Amniotic epithelial cell (primary cell): ENCODE measurements at places on chromosomes 11 and 22.

GRCh38 chr22:33050614-33051182, 7.5 kb downstream of the SYN3 start:
- no peak for DNase-seq

DNA sequence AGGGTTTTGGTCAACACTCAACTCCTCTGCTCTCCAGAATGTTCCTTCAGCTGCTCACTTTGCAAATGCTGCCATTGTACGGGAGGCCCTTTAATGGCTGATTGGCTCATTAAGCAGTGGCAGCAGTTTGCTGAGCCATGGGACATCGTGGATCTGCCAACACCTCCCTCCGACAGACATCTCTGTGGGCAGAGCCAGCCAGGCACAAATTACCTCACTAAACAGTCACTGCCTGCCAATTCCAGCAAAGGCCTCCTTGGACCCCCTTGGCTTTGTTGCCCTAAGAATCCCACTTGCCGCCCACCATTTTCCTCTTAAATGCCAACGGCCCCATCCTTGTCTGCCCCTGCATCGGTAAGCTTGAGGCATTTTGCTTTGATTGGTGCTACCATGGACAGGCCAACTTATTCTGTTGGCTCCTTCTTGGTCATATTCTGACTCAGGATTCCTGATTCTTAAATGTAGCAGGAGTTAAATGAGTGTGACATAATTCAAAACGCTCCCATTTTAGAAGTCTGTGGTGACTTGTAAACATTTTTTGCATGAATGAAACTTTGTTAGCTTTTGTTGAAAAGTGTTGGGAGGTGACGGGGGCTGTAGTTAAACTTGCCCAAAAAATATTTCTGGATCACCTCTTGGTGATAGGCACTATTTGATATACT, 57.5 kb upstream of the LMO2 start:
- no peak for DNase-seq

DNA sequence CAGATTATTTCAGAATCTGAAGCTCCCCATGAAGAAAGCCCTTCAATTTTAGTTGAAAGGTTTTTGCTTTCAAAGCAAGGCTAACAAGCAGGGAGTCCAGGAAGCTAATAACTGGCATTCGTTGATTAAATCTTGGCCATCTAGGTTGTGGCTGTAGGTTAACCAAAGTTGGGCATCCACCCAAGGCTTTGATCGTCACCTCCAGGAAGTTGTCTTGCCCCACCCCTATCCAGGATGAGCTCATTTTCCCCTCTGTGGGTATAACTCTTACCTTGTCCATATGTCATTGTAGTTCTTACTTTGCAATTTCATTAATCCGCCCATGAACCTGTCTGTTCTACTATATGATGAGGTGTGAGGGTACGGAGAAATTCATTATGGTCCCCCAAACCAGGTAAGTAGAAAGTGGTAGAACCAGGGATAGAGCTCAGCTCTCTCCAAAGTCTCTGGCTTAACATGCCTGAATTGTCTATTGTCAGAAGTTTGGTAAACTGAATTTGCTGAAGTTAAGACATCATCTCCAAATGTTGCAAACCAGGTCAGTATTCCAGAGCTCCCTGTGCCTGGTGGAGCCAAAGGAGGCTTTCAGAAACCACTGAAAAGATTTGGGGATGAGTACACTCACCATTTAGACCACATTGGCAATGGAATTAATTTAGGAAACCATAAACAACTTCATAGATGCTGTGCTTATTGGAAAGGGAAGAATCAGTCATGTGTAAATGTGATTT, 97.1 kb downstream of the CD44 start:
- DNase-seq: no peak

- DNase-seq: no peak
These were observed 97.9 kb downstream of the PGR start for GRCh38 chr11:101031713-101032112.

DNA sequence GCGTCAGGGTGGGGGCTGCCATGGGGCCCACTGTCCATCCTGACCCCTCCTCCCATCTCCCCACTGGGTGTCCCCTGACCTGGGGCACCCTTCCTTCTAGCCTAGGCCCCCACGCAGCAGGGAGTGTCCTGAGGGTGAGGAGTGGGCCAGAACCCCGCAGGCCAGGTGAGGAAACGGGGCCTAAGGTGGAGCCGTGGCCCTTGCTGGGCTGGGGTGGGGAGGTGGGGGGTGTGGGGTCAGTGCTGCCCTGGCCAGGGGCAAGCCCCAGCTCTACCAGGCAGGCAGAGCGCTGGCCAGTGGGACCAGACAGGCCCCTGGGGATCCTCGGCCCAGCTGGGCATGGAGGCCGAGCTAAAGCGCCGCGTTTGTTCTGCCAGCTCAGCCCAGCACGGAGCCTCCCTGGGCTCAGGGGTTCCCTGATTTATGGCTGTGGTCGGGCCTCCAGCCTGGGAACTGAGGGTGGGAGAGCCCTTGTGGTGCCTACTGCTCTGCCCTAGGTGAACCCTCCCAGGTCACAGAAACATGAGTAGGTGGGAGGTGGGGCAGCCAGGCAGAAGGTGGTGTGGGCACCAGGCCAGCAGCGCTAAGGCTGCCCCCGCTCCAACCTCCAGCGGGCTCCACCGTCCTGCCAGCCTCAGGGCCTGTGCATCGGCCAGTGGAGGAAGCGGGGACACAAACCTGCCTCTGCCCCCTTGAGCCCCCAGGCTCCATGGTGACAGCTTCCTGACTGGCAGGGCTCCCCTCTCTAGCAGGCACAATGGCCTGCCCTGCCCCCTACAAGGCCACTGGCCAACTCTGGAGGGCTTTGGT, 22.4 kb downstream of the TRMU start:
- peak; percentile 7 for DNase-seq

DNA sequence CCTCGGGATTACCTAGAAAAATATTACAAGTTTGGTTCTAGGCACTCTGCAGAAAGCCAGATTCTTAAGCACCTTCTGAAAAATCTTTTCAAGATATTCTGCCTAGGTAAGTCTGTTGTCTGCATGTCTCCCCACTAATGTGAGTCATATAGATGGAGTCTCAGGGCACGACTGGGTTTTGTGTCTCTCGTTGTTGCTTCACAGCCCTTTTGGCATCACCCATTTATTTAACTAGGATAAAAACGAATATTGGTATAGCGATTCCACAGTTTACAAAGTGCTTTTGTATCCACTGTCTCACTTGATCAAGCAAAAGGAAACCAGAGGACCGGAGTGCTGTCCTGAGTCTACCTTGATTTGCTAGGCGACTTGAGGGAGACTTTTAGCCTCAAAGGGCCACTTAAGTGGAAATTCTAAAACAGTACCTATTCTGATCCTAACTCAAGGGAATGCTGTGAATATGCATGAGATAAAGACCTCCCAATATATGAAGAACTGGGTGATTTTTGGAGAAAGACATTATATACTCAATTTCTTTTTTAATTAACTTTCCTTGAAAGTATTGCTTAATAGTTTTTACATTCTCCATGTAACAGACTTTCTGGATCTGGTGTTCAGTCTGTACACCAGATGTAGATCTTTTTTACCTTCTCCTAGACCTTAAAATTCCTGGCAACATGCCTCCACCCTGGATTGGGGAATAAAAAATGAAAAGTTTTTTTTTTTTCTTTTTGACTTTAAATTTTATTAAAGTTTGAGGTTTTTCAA, 590 bp downstream of the NNMT start:
- DNase-seq: no peak

- DNase-seq: peak; percentile 70
These were observed 51.1 kb downstream of the LIF start for GRCh38 chr22:30195245-30196140.

GRCh38 chr11:105229257-105229656, 89.7 kb upstream of the CARD18 start:
- DNase-seq: peak; percentile 65

- DNase-seq: no peak
These were observed 11.9 kb downstream of the LARGE1 start for GRCh38 chr22:33908171-33909074.

- no peak for DNase-seq
These were observed 31.5 kb downstream of the EHF start for GRCh38 chr11:34652191-34652973.

DNA sequence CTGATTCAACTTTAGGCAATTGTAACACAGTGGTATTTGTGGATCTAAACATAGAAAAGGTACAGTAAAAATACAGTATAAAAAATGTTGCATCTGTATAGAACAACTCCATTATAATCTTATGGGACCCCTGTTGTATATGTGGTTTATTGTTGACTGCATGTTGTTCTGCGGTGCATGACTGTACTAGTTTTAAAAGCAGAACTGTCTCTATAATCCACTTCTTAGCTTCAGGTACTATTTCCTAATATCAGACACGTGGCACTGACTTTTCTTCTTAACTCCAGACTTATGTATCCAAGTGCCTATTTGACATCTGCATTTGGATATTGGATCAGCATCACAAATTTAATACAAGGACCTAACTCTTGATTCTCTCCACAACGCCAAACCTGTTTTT, 41.1 kb downstream of the PACS1 start:
- DNase-seq: peak; percentile 56

GRCh38 chr22:20406686-20407408, 12.9 kb downstream of the ZNF74 start:
- no peak for DNase-seq

- DNase-seq: peak; percentile 99
These were observed 129.1 kb downstream of the EHF start for GRCh38 chr11:34749666-34750659.

DNA sequence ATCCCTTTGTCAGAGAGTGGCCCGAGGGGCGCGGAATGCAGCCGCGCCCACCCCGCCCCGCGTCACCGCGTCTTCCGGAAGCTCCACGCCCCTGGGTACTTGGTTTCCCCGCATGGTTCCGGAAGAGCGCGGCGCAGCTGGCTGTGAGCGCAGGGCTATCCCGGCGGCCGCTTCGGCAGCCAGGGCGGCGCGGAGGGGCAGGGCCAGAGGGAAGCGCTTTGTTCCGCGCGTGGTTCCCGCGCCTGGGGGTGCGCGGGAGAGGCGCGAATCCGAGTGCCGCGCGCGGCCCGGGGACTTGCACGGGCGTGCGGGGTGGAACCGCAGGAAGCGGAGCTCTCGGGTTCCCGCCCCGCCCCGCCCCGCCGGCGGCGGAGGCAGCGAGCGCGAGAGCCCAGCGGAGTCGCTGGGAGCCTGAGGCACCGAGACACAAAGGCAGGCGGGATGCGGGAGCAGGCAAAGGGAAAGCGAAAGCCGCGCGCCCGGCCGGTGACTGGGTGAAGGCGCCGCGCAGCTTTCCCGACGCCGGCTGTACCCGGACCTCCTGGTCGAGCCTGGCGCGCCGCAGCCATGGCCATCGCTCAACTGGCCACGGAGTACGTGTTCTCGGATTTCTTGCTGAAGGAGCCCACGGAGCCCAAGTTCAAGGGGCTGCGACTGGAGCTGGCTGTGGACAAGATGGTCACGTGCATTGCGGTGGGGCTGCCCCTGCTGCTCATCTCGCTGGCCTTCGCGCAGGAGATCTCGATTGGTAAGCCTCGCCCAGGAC, at the start of gene PANX1:
PANX1 (plus strand) TSS at position 96 of the 766 bp plus-strand sequence; CDS start at position 568, 472 bp downstream.
- DNase-seq: peak; percentile 76

DNA sequence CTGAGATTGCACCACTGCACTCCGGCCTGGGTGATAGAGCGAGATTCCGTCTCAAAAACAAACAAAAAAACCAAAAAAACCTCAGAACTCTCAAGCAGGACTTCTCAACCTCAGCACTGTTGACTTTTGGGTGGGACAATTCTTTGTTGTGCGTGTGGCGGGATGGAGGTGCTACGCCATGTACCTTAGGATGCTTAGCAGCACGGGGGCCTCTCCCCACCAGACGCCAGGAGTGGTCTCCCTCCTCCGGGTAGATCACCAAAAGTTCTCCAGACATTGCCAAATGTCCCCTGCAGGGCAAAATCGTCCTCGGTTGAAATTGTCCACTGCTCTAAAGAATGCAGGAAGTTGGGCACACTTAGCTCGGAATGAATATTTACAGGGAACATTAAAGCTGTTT, 26.9 kb upstream of the ATXN10 start:
- no peak for DNase-seq

- no peak for DNase-seq
These were observed 55.2 kb downstream of the NECTIN1 start for GRCh38 chr11:119673759-119674336.

DNA sequence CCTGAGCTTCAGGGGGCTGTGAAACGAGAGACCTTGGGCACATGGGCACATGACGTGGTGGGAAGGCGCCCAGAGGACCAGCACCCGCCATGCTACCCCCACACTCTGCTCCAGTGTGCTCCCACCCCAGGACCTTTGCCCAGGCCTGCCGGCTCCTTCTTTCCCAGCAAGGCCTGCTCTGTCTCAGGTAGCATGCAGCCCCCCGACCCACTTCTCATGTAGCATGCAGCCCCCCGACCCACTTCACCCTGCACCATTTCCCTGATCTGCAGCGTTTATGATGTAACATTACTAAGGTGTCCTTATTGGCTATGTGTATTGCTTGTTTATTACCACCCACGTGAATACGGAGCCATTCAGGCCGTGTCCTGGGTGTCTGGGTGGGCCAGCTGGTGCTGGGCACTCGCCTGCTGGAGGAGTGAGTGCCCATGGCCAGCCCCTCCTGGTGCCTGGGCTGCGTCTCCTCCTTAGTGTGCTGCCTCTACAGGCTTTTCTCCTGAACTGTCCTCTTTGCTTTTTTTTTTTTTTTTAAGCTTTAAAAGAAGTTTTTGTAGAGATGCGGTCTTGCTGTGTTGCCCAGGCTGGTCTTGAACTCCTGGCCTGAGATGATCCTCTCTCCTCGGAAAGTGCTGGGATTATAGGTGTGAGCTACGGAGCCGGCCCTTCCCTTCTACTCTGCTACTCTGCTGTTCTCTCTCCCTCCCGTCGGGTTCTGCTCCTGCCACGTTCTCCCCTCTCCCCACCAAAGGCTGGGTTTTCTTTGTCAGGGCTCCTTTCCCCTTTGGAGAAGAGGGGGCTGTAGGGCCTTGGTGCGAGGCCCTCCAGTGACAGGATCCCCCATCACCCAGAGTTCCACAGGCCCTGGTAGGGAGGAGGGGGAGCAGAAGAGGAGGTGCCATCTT, 29.4 kb downstream of the LRP5 start:
- DNase-seq: no peak

GRCh38 chr22:19879246-19879570, 24.5 kb upstream of the GNB1L start:
- no peak for DNase-seq

GRCh38 chr11:67400251-67400941, 1.3 kb downstream of the PPP1CA start:
- DNase-seq: peak; percentile 47

DNA sequence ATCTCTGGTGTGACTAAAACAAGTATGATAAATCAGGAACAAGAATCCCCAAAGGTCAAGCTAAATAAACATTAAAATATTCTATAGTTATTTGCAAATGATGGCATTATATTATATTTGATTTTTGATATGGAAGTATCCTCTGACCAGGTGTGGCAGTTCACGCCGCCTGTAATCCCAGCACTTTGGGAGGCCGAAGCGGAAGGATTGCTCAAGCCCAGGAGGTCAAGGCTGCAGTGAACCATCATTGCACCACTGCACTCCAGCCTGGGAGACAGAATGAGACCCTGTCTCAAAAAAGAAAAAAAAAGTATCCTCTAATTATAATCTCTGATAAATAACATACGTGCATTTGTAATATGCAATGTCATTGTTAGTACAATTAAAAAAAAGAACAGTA, 6.6 kb upstream of the POU2AF3 start:
- DNase-seq: no peak

GRCh38 chr22:50272044-50272802, 2.0 kb upstream of the MAPK11 start:
- no peak for DNase-seq
